GM23248 (cell line): ENCODE measurements at places on chromosomes 1 and 21.
A peak's percentile ranks its signal among the peaks of the same experiment; 100 is the strongest.

DNA sequence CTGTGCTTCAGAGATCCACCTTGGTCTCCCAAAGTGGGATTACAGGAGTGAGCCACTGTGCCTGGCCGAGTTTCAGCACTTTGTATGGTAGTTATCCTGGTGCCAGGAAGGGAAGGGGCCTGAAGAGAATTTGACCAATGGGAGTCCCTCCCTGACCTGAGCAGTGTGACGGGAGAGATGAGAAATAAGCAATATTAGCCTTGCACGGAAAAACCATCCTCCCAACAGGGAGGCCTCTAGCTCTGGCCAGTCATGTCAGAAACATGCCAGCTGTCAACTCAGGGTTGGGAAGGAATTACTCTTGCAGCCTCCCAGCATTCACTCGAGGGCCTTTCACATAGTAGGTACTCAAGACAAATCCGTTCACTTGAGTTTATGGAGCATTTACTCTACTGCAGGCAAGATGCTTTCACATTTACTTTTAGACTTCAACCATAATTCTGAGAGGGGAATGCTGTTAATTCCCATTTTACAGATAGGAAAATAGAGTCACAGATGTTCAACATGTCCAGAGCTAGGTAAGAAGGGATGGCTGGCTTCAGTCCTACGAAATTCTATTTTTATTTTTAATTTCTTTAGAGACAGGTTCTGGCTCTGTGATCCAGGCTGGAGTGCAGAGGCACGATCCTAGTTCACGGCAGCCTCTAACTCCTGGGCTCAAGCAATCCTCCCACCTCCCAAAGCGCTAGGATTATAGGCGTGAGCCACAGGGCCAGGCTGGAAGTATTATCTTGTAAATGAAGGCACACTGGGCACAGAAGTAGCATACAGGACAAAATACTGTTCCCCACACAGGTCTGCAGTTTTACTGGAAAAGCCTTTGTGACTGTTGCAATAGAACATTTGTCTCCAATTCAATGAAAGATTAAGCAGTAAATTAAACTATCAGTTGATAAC lies 3.2 kb upstream of the ATP13A2 start:
- peaks cover 23% of the 10 kb centered on the region for H3K4me1 ChIP-seq
- no peak overlapping the region for H3K4me3 ChIP-seq
- H3K36me3 ChIP-seq = peaks cover 6% of the 10 kb centered on the region; the same call in 1 of the 2 replicates
- no peaks in the 10 kb centered on the region for H3K27me3 ChIP-seq
- no peak for DNase-seq

DNA sequence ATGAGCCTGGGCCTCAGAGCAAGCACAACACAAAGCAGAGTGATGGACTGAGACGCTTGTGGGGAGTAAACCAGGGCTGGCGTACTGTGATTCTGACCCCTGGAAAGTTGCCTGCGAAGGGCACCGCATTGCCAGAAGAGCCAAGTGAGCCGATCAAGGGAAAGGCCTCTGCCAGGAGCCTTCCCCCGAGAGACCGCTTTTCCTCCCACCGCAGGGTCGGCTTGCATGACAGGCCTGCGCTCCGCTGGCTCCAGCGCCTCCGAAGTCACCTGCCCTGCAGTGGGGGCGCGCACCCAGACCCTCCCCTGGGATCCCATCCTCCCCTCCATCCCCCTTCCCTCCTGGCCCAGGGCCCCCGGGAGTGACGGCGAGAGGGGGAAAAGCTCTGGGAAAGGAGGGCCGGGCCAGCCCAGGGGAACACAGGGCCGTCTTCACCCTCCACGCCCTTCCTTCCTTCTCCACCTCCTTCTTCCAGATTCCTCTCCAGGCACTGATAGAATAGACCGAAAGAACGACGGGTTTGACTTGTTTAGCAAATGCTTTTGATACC lies 165.0 kb downstream of the TRIM33 start:
- no peaks in the 10 kb centered on the region; the same call in 1 of the 2 replicates for H3K4me1 ChIP-seq
- 0 out of 2 replicates have a peak overlapping the region, but pooled peaks have one; percentile 1 for H3K27ac ChIP-seq
- peak; percentile 27 for DNase-seq
- no peaks in the 10 kb centered on the region for H3K36me3 ChIP-seq

DNA sequence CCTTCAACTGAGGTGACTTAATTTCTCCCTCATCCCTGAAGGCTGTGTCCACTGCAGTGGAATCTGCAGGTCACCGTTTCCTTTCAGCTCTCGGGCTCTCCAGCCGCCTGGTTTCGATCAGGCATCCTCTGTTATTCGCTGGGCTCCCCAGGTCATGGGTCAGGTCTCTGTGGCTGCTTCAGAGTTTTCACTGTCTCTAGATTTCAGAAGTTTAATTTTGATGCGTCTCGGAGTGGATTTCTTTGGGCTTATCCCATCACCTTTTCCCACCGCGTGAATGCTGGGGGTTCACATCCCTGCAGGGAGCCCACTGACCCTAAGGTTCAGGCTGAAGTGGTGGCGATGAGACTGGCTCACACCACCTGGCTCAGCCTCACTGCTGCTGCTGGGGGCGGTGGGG lies 3.3 kb downstream of the ACTRT2 start:
- H3K27ac ChIP-seq = no peak overlapping the region
- no peaks in the 10 kb centered on the region for H3K4me1 ChIP-seq
- H3K4me3 ChIP-seq = no peak overlapping the region
- H3K27me3 ChIP-seq = no peaks in the 10 kb centered on the region
- DNase-seq = no peak

- no peak overlapping the region for H3K27ac ChIP-seq
- no peaks in the 10 kb centered on the region for H3K36me3 ChIP-seq
- no peak for DNase-seq
- H3K4me1 ChIP-seq = no peaks in the 10 kb centered on the region
- no peak overlapping the region for H3K4me3 ChIP-seq
These were observed 163.9 kb upstream of the DUSP10 start for GRCh38 chr1:221905802-221906201.

DNA sequence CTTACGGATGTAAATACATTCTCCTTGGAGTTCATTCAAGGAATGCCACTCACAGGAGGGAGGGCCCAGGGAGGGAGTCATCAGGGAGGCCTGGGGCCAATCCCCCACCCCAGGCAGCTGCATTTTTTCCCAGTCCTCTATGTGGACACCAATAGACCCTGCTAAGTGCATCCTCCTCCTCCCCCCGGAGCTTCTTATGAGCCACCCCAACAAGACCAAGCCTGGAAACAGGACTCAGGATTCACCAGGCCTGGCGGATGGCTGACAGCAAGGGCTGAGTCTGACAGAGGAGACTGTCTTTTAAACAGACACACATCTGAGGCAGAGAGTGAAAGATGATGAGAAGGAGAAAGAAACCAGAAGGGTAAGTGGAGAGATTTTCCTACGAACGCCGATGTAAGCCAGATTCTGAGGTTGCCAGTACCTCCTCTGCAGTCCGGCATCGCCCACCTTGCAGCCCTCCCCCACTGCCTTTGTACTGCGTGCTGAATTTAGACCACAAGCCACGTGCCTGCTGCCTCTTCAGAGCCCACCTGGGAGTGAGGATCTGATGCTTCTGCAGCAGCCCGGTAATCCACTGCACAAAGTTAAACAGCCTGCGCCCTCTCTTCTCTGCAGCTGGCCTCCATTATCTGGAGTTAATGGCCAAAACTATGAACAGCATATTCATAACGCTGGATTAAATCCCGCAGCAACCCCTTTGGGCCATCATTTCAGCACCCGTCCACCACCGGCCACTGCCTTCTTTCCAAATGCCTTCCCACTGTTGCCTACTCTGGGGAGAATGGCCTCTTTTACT lies 17.6 kb upstream of the SFPQ start:
- H3K4me3 ChIP-seq = no peak overlapping the region
- no peaks in the 10 kb centered on the region for H3K27me3 ChIP-seq
- no peaks in the 10 kb centered on the region for H3K36me3 ChIP-seq
- no peak overlapping the region for H3K27ac ChIP-seq

GRCh38 chr1:207873055-207873890 lies 37.7 kb downstream of the CD34 start:
- no peaks in the 10 kb centered on the region for H3K4me1 ChIP-seq
- no peaks in the 10 kb centered on the region for H3K27me3 ChIP-seq
- no peak for DNase-seq
- H3K36me3 ChIP-seq = no peaks in the 10 kb centered on the region
- no peak overlapping the region for H3K4me3 ChIP-seq
- no peak overlapping the region for H3K27ac ChIP-seq

DNA sequence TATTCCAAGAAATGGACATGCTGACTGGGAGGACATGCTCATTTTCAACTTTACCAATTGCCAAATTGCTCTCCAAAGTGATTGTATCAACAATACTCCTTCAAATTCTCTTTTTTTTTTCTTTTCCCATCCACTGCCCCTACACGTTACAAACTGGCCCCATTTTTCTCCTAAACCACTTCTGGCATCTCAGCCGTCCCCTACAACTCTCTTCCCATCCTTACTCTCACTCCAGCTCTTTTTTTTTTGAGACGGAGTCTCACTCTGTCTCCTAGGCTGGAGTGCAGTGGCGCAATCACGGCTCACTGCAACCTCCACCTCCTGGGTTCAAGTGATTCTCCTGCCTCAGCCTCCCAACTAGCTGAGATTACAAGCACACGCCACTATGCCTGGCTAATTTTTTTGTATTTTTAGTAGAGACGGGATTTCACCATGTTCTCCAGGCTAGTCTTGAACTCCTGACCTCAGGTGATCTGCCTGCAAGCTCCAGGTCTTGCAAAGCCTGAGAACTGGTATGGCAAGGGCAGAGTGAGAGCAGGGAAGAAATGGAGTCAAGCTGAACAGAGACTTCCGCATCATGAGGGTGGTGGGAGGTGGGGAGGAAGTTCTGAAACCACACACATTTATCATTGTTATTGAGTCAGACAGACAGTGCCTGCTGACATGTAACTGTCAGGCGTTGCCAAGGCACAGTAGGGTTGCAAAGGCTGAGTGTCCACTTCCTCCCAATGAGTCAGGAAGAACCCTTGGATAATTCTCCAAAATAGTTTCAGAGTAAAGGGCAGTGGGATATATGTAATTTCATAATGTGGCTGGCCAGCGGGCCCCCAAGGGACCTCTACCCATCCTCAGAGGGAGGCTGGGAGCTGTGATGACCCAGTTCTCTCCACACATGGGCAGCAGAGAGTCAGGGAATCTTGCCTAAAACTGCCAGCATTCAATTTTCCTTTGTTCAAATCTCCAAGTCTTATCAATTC lies 17.4 kb downstream of the CELA3A start:
- H3K4me1 ChIP-seq = peaks cover 15% of the 10 kb centered on the region
- no peaks in the 10 kb centered on the region for H3K36me3 ChIP-seq
- peak; percentile 93 for DNase-seq
- H3K27ac ChIP-seq = peak overlapping the region; percentile 63
- H3K4me3 ChIP-seq = no peak overlapping the region

DNA sequence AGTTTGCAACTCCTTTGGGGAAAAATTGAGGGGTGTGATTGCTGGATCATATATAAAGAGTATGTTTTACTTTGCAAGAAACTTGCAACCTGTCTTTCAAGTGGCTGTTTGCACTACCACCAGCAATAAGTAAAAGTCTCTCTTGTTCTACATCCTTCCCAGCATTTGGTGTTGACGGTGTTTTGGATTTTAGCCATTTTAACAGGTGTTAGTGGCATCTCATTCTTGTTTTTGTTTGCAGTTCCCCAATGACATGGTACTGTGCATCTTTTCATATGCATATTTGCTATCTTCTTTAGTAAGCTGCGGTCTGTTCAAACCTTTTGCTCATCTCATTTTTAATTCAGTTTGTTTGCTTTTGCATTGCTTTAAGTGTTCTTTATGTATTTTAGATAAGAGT lies 535.5 kb downstream of the LRRIQ3 start:
- no peaks in the 10 kb centered on the region for H3K4me1 ChIP-seq
- no peak overlapping the region for H3K27ac ChIP-seq
- no peaks in the 10 kb centered on the region for H3K36me3 ChIP-seq
- DNase-seq = no peak

DNA sequence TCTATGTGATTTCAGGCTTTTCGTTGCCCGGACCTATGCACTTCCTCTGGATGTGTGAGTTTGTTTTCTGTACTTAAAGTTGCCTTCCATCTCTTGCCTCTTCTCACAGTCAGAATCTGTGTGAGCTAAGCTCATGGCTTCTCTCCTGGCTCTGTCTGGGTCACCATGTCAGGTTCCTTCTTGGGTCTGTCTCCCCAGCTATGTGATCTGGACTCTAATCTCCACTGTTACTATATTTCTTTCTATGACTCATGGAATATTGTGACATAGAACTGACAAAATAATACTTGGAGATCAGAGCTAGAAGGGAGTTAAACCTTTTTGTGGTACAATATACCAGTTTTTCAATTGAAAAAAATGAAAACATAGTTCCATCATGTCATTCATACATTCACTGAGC lies 172.7 kb upstream of the FGGY start:
- H3K4me1 ChIP-seq = peaks cover 74% of the 10 kb centered on the region
- H3K4me3 ChIP-seq = no peak overlapping the region
- peak; percentile 61 for DNase-seq
- H3K27ac ChIP-seq = peak overlapping the region; percentile 81
- no peaks in the 10 kb centered on the region for H3K27me3 ChIP-seq
- no peaks in the 10 kb centered on the region for H3K36me3 ChIP-seq

DNA sequence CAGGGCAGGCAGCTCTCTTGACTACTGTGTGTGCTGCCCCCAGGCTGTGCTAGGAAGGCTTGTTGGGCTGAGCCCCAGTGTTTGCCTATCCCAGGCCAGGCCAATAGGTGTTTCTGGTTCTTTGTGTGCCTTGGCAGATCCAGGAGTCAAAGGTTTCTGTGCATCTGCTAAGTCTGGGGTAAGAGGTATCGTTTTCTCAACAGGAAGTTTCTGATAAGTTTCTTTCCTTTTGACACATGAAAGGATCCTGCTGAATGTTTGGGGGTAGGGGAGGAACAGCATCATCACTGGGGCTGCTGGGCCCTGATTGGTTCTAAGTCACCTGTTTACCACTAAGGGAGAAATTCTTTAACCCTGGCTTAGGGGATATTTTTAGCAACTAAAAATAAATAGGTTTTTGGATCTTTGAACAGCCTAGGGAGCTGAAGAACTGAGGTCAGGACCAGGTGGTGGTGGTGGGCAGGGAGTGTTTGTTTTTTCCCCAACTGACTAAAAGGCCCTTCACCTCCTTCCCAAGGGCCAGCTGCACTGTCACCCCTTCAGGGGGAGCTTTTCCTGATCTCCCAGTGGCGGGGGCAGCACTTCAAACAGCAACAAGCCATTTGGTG lies 85.1 kb downstream of the KCNN3 start:
- no peaks in the 10 kb centered on the region for H3K36me3 ChIP-seq
- no peak overlapping the region for H3K4me3 ChIP-seq
- peaks cover 18% of the 10 kb centered on the region; the same call in 1 of the 2 replicates for H3K27me3 ChIP-seq
- DNase-seq = no peak

GRCh38 chr1:107682467-107682866 lies 282.5 kb downstream of the VAV3 start:
- H3K27me3 ChIP-seq = no peaks in the 10 kb centered on the region
- no peaks in the 10 kb centered on the region for H3K36me3 ChIP-seq
- DNase-seq = peak; percentile 61
- peaks cover 14% of the 10 kb centered on the region for H3K4me1 ChIP-seq

DNA sequence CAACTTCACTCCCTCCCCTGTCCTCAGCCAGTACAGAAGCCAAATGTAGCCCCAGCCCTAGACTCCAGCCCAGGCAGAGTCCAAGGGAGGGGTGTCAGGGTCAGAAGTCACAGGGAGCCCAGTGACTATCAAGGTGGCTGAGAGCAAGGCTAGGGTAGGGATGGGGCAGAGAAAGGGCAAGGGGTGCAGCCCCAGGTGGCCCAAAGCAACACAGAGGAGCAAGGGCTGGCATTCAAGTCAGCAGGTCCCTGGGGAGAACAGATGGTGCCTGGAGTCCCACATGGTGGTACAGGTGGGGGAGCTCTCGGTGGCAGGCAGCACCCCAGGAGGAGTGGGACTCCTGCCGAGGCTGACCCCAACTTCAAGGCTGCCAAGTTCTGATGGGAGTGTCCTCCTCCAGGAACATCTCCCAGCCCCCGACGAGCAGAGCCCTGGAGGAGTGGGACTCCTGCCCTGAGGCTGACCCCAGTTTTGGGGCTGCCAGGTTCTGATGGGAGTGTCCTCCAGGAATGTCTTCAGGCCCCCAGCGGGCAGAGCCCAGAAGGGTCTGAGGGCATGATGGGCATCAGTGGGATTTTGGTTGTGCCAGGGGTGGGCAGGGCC lies 3.7 kb upstream of the DVL1 start:
- H3K27ac ChIP-seq = peak overlapping the region; percentile 59
- no peak for DNase-seq
- peaks cover 13% of the 10 kb centered on the region; the same call in 1 of the 2 replicates for H3K4me1 ChIP-seq
- no peaks in the 10 kb centered on the region for H3K27me3 ChIP-seq
